Right forelimb (tissue), 1 donor: ENCODE measurements at places on chromosomes 12 and 14.

DNA sequence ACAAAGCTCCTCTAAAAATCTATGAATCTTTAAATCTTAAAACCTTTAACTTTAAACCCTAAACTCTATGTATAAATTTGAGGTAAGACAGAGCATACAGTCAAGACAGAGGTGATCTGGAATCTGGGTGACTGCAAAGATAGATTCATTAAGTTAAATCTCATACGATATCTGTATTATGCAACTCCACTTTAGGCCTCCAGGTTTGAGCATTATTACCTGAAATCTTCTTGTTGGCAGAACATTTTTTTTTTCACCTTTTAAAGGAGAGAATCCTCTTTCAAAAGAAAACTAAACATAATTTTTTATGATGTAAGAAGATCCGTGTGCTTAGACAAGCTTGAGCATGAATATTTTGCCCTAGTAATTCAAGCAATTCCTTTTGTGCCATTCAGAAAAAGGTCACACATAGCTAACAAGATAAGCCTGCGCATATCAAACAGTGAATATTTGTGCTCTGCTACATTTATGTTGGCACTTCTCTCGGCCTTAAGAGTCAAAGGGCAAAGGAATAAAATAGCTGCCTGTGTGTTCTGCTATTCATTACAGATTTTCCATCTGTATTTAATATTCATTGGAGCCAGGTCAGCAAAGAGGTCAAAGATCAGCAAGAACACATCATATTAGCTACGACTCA is 163.3 kb downstream of the TMTC3 start:
- DNase-seq: no peak

GRCh38 chr14:103514596-103515421 is 7.8 kb downstream of the CKB start:
- DNase-seq: no peak

- DNase-seq: peak; percentile 62
These were observed 16.0 kb upstream of the KRT86 start for GRCh38 chr12:52258335-52258901.

DNA sequence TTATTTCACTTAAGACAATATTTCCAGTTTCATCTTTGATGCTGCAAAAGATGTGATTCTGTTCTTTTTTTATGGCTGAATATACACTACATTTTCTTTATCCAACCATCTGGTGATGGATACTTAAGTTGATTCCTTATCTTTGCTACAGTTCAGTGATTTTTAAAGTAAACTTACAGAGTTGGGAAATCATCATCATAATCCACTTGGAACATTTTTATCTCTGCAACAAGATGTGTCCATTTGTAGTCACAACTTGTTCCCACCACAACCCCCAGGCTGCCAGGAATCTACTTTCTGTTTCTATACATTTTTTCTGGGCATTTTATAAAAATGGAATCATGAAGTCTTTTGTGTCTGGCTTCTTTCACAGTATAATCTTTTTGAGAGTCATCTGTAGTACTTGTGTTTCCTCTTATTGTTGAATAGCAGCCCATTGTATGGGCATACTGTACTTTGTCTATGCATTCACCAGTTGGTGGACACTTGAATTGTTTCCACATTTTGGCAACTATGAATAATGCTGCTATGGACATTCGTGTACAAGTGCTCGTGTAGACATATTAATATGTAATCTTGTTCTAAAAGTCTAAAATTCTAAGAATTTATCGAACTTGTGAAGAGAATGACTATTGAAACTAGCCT is 212.5 kb upstream of the DDHD1 start:
- DNase-seq: no peak

DNA sequence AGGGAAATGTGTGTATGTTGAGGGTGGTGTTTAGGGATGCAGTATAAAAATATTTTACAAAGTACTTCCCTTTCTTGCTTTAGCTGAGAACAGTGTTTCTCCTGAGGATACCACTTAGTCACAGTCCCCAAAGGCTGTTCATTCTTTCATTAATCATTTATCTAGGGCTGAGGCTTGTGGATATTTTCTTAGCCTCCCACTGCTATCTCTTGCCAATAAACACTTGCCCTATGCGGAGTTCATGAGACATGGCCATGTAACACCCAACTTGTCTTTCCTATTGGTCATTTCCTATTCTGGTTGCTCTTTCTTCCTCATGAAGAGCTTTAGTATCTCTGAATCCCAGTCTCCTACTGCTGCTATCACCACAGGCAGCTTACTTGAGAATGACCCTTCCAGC is 75.1 kb downstream of the ETNK1 start:
- DNase-seq: no peak

DNA sequence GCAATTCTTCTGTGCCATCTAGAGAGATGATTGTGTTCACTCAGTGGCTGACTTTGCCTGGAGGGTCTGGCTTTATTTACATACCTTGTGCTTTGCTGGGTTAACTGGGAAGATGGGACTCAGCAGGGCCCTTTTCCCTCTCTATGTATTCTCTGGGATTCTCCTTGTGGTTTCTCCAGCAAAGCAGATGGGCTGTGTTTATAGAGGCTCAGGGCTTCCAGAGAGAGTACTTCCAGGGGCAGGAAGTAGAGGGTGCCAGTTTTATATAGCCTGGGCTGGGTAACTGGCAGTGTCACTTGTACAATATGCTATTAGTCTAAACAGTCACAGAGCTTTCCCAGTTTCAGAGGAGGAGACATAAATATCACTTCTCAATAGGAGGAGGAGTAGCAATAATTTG is 509.9 kb downstream of the DIO2 start:
- no peak for DNase-seq

GRCh38 chr14:96304956-96305355 is 48.9 kb downstream of the BDKRB1 start:
- no peak for DNase-seq

DNA sequence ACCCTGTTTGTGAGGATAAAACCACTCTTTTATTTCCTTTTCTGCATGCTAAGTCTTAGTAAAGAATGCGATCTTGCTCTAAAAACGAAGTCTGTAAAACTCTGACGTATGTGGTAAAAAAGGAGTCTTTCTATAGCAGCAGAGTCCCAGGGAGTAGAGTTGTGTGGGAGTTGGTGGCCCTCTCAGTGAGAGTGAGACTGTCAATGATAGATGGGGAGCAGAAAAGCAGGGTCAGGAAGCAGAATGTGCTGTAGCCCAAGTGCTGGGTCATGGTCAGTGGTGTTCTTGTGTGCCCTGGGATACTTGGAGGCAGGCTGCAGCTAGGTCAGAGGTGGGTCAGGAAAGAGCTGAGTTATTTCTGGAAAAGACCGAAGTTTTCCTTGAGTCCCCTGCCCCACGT is 20.3 kb upstream of the GPR33 start:
- DNase-seq: no peak

DNA sequence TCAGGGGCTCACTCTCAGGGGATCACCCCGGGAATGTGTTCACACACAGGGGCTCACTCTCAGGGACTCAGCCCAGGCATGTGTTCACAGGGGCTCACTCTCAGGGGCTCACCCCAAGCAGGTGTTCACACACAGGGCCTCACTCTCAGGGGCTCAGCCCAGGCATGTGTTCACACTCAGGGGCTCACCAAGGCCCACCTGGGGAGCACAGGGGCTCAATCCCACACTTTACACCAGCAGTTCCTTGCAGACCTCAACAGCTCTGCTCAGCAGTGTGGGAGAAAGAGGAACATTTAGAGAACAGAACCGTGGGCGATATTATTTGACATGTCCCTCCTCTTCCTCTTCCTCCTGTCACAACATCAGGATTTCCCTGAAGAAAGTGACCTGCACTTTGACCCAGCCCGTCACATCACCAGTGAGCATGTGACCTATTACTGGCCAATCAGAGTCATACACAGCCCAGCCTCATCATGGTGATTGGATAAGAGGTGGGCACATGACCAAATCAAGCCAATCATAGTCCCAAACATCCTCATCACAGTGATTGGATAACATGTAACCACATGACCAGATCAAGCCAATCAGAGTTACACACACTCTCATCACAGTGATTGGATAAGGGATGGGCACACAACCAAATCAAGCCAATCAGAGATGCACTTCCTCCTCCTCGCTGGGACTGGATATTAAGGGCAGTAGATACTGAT is 359.4 kb upstream of the SFSWAP start:
- DNase-seq: no peak

DNA sequence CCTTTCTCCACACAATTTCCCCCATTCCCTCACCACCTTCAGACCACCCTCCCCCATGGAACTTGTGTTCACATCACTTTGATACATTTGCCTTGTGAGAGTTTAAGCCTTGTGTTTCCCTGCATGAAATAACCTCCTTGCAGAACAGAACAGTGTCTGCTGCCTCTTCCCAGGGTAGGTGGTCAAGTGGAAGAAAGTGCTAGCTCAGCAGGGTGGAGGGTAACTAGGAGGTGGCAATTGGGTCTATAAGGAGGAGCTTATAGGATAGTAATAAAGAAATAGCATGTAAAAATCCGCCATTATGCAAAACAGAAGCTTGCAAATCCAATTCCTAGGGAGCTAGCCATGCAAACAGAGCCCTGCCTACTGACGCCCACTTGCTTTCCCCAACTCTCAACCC is 13.9 kb upstream of the KRT8 start:
- DNase-seq: no peak

DNA sequence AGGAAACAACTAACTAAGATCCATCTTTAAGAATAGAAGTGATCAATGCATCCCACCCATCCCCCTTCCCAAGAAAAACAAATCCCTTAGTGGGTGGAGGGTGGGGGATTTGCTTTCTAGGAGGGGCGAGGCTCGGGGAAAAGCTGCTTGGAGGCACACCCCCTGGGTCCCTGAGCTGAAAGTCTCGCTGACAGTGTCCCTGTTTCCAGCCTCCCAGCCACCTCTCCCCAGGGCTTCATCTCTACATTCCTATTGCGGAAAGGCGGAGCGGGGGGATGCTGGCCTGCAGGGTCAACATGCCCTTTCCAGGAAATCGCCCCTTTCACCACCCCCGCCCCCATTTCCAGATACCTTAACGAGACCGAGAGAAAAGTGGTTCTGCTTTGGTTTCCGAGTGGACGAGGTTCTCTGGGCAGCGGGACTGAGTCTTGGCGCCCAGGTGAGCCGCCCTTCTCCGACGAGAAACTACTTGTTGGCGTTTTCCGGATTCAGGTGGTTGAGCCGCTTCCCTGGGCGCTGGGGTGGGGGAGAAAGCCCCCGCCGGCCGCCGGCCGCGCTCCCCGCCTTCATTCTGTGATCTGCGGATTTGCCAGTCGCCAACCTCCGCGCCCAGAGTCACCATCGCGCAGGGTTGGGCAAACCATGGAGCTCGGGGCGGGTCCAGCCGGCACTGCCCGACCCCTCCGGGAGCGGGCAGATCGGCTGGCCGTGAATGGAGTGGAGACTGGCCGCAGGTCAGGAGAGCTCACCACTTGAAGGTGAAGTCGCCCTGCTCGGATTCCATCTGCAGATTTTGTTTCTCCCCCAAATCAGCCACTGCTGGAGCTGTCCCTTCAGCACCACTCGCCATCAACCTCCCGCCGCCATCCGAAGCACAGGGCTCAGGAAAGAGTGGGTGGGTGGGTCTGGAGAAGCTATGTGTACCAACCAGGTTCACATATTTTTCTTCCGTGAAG is 505 bp downstream of the KCNC2 start:
- peak; percentile 53 for DNase-seq

DNA sequence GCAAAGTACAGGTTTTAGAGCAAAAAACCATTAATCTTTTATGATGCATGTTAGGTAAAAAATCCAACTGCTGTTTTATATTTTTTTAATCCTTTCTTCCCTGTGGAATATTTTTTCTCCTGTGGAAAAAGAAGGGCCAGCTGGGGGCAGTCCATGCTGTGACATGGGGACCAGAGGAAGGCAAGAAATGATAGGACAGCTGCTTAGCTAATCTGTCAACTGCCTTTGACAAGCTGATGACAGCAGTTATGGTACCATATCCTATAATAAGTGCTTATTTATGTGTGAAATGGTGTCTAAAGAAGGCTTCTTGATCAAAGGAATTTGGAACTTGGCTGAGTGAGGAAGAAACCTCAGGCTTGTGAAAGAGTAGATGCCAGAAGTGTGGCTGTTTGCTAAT is 452.4 kb upstream of the NOVA1 start:
- DNase-seq: no peak

DNA sequence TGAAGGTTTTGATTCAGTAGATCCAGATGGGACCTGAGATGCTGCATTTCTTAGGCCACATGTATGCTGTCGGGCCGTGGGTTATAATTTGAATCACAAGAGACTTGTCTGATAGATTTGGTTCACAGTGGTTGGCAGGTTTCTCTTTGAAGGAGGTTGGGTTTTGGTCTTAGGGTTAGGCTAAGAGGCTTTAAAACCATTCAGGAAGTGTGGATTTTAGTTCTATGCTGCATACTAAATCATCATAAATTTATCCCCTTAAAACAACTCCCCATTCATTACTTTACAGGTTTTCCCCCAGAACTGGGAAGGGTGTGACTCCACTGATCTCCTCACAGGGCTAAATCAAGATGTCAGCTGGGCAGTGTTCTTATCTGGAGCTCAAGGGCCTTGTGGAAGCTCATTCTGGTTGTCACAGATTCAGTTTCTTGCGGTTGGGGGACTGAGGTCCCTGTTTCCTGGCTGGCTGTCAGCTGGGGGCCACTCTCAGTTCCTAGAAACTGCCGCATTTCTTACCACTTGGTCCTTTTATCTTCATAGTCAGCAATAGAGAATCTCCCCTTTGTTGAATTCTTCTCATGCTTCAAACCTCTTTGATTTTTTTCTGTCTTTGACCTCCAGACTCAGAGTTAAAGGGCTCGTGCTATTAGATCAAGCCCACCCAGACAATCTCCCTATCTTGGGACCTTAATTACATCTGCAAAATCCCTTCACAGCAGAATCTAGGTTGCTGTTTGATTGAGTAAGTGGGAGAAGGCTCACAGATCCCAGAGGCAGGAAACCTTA is 20.6 kb upstream of the PCNX1 start:
- no peak for DNase-seq

- no peak for DNase-seq
These were observed 1205.9 kb downstream of the AACS start for GRCh38 chr12:126271159-126271558.

GRCh38 chr12:30457621-30458289 is 237.9 kb downstream of the IPO8 start:
- DNase-seq: no peak

- DNase-seq: peak; percentile 80
These were observed 31.7 kb downstream of the PTHLH start for GRCh38 chr12:27940756-27941402.

- no peak for DNase-seq
These were observed 6.2 kb downstream of the ADCY6 start for GRCh38 chr12:48782457-48783395.

GRCh38 chr12:6779708-6780432 is 7.5 kb downstream of the LAG3 start:
- no peak for DNase-seq

DNA sequence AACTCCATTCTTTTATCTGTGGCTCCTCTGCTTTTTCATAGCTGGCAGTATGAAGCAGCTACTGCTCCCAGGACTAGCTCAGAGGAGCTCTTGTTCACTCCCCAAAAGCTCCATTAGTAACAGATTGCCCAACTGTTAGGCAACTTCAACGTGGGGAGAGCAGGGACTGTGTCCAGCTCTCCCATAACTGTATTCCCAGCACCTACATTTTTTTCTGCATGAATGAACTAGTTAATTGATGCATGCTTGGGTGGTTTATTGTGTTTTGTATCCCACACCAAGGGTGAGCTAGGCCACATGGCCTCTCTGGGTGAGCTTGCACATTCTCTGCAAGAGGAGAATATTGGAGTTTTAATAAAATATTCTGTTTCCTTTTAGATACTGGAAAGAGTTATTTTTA is 15.2 kb downstream of the STON2 start:
- DNase-seq: no peak
